Stimulated activated CD4-positive, alpha-beta T cell treated with anti-CD3 and anti-CD28 coated beads, TNF-alpha, amount 100 ng/mL, for 4 hours (primary cell): ENCODE measurements at places on chromosomes 3 and 15.

- DNase-seq = peak; percentile 41
Measured at GRCh38 chr15:74053941-74054529, 28.3 kb downstream of the GOLGA6A start.

- no peak for DNase-seq
Measured at GRCh38 chr15:101361418-101361817, 66.4 kb upstream of the SNRPA1 start.

DNA sequence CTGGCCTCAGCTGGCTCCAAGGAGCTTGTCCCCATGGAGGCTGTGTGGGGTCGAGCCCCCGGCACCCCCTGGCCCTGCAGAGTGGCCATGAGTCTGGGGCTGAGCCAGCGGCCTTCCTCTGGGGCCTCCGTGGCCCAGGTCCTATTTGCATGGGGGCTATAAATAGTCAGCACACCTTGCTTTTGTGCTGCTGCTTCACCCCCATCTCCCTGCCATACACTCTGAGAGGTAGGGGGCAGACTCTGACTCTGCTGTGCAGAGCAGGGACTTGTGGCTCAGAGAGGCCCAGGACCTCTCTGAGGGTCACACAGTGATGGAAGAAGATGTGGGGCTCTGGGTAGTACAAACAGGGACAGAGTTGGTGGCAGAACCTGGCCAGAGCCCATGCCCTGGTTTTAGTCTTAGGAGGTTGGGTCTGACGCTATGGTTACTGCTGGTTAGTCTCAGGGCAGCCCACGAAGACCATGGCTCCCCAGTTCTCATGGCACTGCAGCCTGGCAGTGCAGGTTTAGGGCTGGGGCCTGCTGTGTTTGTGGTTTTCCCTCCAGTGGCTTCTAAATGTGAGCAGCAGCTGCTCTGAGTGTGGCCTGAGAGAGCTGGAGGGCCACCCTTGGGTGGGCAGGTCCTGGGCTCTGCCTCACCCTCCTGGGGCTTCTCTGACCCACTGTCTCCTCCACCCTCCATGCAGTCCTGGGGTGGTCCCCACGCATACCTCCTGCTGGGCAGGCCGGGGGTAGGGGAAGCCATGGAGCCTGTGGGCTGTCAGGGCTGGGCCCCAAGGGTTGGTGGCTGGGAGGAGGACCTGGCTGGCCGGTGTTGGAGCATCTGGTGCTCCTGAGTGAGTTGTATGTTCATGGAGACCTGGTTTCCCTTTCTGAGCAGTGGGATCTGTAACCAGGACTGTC, 13.6 kb downstream of the PRKCD start:
- no peak for DNase-seq

- DNase-seq = no peak
Measured at GRCh38 chr3:11563865-11564185, 79.9 kb downstream of the VGLL4 start.

DNA sequence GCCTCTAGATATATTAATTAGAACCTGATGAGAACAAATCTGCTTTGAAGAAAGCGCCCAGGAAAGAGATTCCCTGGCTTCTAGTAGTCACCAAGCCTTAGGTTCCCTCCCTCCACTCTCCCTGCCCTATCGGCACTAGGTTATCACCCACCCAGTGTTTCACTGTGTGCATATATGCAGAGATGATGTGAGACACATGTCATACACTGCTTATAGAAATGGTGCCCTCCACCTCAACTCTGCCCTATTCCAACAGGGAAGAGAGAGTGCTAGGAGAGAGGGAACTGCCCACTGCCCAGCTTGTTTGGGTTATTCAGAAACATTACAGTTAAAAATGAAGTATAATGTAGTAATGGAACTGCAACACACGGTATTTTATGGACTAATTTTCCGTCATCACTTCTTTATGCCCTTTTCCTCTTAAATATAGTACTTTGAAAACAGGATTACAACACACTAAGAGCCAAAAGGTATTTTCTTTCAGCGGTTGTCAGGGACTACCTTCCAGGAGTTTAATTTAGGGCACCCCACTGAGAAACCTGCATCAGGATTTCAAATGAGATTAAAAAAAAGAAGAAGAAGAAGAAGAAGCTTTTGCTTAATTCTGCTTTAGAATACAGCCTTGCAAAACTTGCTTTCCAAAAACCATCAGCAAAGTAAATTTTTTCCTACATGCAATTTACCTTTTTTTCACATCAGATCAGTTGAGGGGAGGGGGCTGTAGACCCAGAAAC, 55.3 kb downstream of the MEIS2 start:
- DNase-seq = no peak

DNA sequence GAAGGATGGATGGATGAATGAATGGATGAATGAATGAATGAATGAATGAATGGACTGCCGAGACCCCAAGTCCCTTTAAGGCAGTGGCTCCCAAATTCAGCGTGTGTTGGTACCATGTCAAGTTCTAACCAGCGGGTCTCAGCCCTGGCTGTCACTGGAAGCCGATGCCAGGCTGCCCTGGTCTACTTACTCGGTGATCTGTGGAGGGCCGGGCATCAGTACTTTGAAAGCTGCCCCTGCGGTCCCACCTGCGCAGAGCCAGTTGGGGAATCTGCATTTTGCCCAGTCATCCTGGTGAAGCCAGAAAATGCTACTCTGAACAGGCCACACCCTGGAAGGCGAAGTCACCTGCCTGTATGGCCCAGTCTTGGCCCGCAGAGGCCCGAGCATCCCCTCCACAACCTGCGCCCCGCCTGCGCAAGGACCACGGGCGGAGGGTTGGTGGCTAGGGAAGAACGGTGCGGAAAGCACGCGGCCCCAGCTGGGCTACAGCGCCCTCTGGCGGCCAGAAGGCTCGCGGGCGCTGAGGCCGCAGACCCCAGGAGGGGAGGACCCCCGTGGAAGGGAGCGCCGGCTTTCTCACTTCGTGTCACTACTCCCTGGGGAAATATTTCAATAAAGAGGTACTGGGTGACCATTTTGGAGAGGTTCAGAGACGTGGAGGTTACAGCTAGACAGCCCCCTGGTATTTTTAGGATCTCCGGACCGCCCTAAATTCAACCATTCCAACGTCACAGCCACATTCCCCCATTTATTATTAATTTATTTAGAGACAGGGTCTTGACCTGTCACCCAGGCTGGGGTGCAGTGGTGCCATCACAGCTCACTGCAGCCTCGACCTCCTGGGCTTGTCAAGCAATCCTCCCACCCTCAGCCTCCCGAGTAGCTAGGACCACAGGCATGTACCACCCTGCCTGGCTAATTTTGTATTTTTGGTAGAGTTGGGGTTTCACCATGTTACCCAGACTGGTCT, 34.9 kb downstream of the PRKCD start:
- peak; percentile 17 for DNase-seq

GRCh38 chr3:34668915-34669314, 870.5 kb downstream of the PDCD6IP start:
- no peak for DNase-seq

GRCh38 chr3:159787794-159788205, 200.8 kb upstream of the IL12A start:
- DNase-seq = no peak

DNA sequence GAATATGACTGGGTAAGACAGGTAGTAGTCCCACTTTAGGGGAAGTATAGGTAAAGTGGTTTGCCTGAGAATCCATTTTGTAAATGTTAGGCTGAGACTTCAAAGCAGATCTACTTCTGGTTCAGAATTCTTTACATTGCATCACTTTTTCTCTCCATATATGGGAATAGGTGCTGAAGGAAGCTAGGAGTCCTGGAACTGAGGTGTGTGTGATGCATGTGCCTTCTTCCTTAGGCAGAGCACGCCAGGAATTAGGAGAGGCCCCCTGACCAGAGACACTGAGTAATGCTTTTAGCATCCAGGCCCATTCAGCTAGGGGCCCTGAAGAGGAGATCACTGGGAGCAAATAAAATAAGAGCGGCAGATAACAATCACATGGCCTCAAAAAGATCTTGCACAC, 69.2 kb upstream of the DCP1A start:
- DNase-seq = no peak

DNA sequence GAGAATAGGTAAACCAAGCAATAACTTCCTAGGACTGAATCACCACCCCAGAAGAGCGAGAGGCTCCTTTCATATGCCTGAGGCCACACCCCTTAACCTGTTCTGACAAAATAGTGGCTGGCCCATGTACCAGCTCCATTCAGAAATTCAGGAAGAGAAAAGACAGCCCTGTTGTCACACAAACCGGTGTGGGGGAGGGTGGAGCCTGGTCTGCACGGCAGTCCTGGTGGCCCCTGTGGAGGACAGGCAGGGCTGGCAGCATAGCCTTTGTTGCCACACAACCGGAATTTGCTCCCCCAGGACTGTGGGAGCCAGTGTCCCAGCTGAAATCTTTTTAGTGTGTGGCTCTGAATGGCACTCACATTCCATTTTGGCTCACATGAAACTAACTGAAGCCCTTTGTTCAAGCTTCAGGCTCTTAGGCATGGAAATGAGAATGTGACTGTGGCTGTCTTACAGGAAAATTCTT, 23.8 kb downstream of the RLBP1 start:
- no peak for DNase-seq

DNA sequence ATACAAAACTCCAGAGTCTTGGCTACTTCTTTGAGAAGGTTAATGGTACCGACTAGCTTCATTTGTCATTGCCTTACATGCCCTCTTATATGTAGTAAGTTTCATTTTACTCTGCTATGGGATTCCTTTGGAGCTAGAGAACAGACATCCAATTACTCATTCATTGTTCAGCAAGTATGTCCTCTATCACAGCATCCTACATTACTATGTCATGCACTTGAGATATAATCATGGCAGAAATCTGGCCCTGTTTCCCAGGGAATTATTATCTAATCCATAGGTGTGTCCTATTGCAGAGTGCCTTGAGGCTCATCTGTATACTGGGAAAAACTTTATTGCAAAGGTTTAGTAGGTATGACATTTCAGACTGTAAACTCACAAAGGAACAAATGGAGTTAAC, 333.1 kb upstream of the NECTIN3 start:
- no peak for DNase-seq

- peak; percentile 7 for DNase-seq
Measured at GRCh38 chr15:62344806-62345539, 179.9 kb upstream of the C2CD4B start.

GRCh38 chr3:129616713-129617112, 10.2 kb upstream of the PLXND1 start:
- no peak for DNase-seq

DNA sequence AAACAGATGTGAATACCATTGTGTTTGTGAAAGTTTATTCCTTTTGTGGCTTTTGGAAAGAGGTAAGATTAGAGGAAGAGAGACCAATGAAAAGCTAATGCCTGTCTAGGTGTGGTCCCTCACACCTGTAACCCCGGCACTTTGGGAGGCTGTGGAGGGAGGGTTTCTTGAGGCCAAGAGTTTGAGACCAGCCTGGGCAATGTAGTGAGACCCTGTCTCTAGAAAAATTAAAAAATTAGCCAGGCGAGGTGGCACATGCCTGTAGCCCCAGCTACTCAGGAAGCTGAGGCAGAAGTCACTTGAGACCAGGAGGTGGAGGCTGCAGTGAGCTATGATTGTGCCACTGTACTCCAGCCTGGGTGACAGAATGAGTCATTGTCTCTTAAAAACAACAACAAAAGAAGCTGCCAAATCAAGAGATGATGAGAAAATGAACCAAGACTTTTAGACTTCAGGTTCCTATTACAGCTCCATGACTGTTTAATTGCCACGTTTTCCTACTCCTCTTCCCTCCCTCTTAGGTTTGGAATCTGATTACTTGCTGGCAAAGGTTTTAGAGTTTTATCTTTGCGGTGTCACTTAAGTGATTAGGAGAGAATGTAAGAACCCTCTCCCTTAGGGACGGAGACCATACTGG, 68.7 kb downstream of the CGNL1 start:
- no peak for DNase-seq

DNA sequence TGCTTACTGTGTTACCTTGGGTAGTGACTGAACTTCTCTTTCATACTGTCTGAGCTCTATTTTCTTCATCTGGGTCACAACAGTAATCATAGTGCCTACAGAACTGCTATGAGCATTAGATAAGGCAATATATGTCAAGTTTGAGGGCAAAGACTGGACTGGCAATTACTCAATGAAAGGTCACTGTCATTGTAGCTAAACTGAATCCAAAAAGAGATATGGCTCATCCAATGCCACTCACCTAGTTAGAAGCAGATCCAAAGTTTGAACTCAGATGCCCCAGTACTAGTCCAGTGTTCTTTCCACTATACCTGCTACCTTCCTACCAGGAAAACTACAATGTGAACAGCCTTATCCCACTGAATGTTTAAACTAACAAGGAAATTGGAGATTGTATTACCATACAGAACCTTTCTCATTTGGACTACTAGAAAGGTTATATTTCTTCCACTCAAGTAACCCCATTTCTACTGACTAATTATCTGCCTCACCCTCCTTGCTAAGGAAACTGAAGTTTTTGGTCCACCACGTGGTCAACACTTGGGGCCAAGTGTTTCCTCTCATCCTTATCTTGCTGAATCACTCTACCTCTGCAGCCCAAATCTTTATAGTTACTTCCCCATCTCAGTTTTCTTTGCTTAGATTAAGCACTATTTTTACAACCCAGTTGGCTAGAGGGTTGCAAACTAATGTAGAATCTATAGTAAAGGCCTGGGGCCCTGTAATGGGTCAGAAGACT, 202.3 kb upstream of the LPP start:
- no peak for DNase-seq

- no peak for DNase-seq
Measured at GRCh38 chr3:69588170-69588569, 151.1 kb upstream of the MITF start.

GRCh38 chr3:193451902-193452301, 73.3 kb upstream of the ATP13A5 start:
- no peak for DNase-seq

- no peak for DNase-seq
Measured at GRCh38 chr3:90005281-90005847, 897.9 kb downstream of the EPHA3 start.

DNA sequence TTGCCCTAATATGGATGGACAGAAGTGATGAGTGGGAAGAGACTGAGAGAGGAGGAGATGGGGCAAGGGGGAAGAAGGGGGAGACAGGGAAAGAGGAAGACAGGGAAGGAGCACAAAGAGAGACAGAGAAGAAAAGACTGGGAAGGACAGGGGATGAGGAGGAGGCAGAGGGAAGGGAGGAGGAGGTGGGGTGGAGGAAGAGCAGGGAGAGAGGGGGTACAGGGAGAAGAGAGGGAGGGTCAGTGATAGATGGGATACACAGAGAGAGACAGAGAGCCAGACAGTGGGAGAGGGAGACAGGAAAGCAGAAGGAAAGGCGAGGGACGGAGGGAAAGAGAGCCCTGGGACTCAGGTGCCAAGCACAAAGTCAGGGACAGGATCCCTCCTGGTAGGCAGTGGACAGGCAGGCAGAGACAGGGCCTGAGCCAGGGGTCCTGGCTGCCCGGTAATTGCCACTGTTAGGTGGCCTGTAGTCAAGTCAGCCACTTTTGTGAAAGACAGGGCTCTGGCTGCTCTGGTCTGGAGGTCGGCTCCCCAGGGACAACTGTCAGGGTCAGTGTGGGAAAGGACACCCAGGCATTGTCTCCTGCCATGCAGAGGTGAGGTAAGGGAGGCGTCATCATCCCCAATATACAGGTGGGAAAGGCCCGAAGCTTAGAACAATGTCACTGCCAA, 9.8 kb downstream of the VILL start:
- DNase-seq = no peak
